Activated CD4-positive, alpha-beta T cell treated with anti-CD3 and anti-CD28 coated beads, Interleukin-2, amount 50 U/mL, for 4 hours (primary cell): ENCODE measurements at places on chromosomes 1 and 21.

DNA sequence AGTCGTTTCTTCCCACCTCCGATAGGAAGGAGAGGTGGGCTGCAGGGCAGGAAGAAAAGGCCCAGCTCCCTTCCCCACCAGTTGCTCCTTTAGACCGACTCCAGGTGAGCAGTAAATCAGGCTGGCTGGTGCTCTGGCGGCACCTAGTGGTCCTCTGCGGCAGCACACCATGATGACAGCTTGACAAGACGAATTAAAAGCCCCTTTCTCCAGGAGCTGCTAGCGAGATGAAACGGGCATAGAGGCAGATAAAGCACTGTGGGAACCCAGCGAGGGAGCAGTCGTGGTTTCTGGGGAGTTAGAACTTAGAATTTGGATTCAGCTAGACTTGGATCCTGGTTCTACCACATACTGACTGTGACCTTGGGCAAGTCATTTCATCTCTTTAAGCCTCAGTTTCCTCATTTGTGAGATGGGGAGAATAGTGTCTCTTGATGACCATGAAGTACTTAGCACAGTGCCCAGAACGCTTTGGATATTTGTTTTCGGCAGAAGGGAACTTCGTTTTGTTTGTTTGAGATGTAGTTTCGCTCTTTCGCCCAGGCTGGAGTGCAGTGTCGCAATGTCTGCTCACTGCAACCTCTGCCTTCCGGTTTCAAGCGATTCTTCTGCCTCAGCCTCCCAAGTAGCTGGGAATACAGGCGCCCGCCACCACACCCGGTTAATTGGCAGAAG, 21.8 kb upstream of the COL9A2 start:
- peak; percentile 89 for DNase-seq

DNA sequence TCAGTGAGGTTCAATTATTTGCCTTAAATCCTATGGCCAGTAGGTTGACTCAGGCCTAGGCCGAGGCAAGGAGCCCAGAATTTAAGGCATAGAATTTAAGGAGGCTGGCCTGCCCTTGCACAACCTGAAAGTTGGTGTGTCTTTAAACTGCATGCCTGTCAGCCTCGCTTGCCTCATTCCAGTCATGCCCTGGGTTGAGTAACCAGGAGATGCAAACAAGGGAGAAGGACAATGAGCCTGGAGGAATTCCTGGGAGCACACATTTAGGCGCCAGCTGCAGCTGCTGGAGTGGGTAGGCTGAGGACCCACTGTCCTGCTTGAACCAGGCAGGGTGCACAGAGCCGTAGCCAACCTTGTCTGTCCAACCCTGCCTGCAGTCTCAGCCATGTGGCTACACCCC, 11.7 kb downstream of the CD2 start:
- DNase-seq, result no peak

GRCh38 chr21:45820171-45821091, 161.1 kb upstream of the COL6A1 start:
- peak; percentile 76 for DNase-seq

DNA sequence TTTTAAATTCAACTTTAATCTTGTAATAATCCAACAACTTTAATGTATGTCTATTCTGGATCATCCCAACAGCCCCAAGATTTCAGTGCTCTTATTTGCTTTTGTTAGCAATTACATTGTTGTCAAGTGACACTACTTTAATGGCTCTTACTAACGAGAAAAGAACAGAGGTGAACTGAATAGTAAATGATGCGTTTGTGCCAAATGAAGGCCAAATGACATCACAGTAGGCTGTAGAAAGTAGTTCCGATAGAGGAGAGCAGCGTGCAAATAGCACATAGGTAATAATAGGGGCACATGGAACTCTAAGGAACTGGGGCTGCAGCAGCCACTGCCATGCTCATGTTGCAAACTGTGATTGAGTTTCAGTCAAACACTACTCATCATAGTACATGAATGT, 301.9 kb downstream of the LMX1A start:
- DNase-seq, result no peak

GRCh38 chr1:17170571-17170970, 34.4 kb upstream of the PADI1 start:
- DNase-seq, result no peak

DNA sequence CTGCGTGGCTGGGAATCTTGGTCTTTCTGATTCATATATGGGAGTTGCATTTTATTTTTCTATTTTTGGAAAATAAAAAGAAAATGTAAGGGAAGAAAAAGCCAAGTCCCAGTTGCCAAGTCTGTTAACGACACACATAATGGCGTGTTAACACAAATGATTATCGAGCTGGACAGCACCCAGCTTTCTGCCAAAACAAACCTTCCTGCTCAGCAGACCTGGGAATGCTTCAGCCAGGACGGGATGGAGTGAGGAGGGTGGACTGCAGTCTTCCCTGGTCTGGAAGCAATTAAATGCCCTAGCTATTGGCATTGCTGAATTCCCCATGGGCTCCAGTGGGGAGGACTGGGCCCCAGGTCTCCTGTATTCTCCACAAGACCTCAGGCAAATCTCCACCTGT, 184.2 kb upstream of the USP24 start:
- DNase-seq, result no peak

- no peak for DNase-seq
Measured at GRCh38 chr1:173134800-173135199, 72.3 kb downstream of the TNFSF4 start.

DNA sequence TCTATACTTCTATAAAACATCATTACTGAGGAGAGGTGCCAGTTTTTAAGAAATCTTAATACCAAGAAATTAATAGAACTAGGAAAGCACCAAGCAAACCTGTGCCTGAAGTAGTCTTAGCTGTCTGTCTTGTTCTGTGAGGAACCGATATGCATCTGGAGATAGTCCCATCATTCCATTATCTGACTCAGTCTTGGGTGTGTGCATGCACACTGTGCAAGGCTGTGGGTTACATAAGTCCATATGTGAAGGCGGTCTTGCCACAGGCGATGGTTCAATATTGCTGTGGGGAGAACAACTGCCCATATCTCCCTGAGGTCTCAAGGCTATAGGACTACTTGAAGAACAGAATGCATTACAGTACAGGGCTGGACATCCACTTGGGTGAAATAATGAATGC, 33.8 kb downstream of the STIL start:
- DNase-seq, result no peak

- DNase-seq, result no peak
Measured at GRCh38 chr1:83807231-83807630, 191.7 kb downstream of the TTLL7 start.

- DNase-seq, result no peak
Measured at GRCh38 chr1:222167111-222167510, 380.8 kb downstream of the HHIPL2 start.

- DNase-seq, result no peak
Measured at GRCh38 chr1:17862121-17862520, 107.0 kb downstream of the ACTL8 start.

DNA sequence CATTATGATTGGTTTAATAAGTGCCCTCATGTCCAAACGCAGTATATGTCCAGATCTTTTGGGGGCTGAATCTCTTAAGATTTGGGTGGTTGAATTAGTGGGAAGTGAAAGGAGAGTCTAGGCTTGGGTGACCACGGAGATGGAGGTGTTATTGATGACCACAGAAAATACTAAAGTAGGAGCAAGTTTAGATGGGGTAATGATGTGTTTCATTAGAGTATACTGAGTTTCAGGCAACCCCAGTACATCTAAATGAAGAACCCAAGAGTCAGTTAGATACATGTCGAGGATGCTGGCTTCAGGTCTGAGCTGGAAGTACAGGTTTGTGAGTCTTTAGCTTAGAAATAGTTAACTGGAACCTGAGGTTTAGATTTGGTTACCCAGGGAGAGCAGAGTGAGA, 6.5 kb upstream of the ZZZ3 start:
- no peak for DNase-seq

DNA sequence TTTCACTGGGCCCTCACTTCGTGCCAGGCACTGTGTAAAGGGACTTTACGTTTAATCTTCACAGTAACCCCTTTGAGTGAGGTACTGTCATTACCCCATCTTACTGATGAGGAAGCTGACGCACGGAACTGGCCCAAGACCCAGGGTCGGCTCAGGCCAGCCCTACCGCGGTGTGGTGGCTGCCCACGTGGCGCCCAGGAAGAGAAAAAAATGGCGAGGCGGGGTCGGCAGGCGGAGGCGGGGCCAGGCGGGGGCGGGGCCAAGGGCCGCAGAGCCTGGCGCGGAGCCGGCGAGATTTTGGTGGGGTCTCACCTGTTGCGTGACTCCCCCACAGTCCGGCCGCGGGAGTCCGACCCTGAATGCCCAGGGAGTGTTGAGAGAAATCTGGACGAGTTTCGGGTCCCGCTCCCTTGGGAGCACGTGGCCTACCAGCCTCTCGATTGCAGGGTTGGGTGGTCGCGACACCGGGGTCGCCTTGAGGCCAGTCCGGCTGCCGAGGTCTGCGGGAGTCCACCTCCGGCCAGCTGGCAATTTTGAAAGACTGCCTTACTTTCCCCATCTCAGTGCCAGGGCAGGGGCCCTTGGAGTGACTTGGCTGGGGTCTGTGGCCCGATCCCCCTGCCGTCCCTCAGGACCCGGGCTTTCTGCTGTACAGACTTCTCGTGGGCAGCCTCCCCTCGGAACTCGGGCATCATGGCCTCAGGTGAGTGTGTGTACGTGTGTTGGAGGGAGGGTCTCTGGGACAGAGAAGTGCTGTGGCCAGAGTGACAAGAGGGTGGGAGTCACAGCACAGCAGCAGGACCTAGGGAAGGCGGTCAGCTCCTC, at the start of the genes AMPD2 and GNAT2:
Gene AMPD2 (plus strand): TSS at position 262 of the 825 bp plus-strand sequence. CDS start 1,339 bp downstream, outside the sequence.
Gene GNAT2 (minus strand): TSS at position 41 of the 825 bp plus-strand sequence. CDS start 6,746 bp downstream, outside the sequence.
- peak; percentile 63 for DNase-seq

- no peak for DNase-seq
Measured at GRCh38 chr21:38911484-38912101, 105.9 kb downstream of the ETS2 start.

GRCh38 chr1:91548376-91549040, 47.9 kb downstream of the CDC7 start:
- no peak for DNase-seq

DNA sequence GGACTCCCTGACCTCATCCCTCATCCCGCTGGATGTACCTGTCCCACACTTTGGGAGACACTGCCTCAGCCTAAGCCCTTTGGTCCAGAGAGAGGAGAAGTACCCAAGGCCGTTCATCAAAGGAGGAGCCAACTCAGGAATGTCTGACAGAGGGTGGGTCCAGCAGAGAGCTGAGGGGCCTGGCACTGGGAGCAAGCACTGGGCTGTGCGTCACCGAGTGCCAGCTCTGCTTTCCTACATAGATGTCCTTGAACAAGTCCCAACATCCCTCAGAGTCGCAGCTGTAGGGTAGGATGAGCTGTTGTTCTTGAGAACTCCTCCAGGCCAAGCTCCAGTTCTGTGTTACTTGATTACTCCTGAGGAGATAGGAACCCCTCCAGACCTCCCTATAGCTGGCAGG, 68.8 kb upstream of the ACOT11 start:
- no peak for DNase-seq

- DNase-seq, result no peak
Measured at GRCh38 chr1:9399510-9400424, 107.1 kb downstream of the SPSB1 start.

GRCh38 chr1:208917723-208918122, 665.8 kb upstream of the CAMK1G start:
- DNase-seq, result no peak

- no peak for DNase-seq
Measured at GRCh38 chr1:17725811-17726582, 29.1 kb upstream of the ACTL8 start.

DNA sequence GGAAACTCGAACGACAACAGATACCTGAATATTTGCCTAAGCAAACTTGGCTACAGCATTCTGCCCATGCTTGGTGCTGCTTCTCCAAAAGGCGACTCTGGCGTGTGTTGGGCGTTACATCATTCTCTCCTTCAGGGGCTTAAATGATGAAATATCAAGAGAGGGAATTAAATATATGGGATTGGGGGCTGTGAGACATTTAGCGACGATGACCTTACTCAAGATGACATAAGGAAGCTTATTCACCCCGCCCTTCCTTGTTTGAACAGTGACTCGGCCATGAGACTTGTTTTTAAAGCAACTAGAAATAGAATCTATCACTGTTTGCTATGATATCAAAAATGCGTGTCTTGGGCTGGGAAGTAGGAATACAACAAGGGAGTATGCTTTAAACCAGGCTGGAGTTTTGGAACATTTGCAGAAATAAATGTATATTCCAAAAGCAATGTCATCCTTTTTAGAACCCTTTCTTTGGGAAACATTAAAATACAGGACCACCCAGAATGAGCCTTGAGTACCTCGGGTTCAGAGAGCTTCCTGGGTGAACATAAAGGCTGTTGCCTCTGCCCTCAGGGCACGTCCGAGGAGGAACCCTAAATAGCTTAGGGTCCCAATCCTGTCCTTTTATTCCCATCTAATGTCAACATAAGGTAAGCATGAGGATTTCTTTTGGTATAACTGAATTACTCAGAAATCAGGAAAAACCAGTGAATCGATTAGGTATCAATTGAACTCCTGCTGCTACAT, 123.3 kb upstream of the SLC45A1 start:
- DNase-seq, result no peak

- DNase-seq, result no peak
Measured at GRCh38 chr1:236800623-236801022, 5.5 kb downstream of the MTR start.

DNA sequence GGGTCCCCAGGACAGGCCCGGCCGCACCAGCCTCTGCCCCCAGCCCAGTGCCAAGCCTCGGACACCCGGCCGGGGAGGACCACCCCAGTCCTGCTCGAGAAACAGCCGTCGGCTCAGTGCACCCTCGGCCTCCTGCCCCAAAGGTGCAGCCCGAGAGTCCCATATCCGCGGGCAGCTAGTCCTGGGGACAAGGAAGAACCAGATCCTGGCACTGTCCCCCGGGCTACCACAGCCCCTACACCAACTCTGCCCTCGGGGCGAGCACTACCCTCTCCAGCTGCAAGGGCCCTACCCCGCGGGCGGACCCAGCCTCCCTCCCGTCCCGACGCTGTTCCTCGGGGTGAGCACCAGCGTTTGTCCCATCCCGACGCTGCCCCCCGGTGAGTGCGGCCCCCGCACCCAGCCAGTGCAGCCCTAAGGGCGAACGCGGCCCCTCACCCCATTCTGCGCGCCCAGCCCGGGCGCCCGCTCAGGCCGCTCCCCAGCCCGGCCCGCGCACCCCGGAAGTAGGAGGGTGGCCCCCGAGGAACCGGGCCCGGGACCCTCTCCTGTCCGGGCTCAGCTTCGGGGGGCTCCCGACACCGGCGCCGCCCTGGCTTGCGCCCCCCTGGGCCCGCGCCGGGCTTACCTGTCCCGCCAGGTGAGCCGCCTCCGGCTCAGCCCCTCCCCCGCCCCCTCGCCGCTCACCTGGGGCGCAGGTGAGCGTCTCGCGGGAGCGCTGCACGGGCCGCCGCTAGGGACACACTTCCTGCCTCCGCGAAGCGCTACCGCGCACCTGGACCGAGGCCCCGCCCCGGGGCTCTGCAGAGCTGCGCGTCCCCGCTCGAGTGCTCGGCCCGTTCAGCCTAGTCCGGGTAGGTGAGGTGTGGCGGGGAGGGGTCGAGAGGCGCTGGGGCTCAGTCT, at the start of gene KDF1:
Gene KDF1 (minus strand): TSS at position 747 of the 903 bp plus-strand sequence. CDS start 8,088 bp downstream, outside the sequence.
- peak; percentile 47 for DNase-seq

- no peak for DNase-seq
Measured at GRCh38 chr1:185215911-185216310, 58.9 kb downstream of the SWT1 start.
